Activated naive CD8-positive, alpha-beta T cell treated with anti-CD3 and anti-CD28 coated beads, Interleukin-2, amount 50 U/mL, for 24 hours (primary cell): ENCODE measurements at places on chromosomes 4 and X.

DNA sequence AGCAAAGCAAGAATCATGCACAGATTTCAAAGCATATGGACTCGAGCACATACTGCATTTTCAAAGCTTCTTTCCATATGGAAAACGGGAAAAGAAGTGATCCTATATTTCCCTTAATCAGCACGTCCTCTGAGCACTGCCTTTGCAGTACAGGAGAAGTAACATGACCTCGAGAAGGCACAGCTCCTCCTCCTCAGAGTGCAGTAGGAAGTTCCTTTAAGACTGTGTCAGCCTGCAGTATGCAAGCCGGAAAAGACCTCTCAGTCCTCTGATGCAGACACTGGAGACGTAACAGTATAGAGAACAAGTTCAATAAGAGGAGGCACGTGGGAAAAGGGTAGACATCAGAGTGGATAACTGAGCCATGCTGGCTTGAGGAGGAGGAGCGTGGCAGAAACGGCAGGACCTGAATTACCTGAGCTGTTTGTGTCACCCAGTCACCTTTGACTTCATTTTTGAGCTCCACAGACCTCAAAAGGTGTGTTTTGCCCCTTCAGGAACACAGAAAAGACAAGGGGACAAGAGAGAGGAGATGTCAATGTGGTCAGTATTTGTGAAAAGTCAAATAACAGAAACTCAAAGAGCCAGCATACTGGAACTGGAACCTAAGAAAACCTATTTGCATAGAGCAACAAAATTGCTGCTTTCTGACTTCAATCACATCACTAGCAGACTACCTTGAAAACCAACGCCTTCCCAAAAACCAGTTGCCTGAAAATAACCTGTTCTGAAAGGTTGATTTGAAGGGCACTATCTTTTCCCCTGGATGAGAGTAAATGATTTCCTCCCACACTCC lies 20.8 kb downstream of the IRF2 start:
- DNase-seq, result peak; percentile 27

GRCh38 chr4:100823066-100823992 lies 305.5 kb upstream of the EMCN start:
- no peak for DNase-seq

- DNase-seq, result no peak
Measured at GRCh38 chrX:15607067-15607466, 6.3 kb upstream of the ACE2 start.

DNA sequence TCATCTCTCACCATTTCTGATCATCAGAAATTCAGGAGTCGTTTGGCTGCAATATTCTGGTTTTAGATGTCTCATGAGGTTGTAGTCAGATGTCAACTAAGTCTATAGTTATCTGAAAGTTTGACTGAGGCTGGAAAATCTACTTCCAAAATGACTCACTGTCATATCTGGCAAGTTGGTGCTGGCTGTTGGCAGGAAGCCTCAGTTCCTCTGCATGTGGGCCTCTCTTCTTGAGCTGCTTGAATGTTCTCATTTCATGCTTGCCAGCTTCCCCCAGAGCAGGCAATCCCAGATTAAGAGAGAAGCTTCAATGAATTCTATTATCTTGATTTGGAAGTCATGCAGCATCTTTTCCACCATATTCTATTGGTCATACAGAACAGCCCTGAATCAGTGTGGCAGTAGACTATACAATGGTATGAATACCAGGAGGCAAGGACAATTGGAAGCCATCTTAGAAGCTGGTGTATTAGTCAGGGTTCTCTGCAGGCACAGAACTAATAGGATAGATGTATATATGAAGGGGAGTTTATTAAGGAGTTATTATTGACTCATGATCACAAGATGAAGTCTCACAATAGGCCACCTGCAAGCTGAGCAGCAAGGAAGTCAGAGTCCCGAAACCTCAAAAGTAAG lies 46.8 kb upstream of the ELF2 start:
- DNase-seq, result no peak

DNA sequence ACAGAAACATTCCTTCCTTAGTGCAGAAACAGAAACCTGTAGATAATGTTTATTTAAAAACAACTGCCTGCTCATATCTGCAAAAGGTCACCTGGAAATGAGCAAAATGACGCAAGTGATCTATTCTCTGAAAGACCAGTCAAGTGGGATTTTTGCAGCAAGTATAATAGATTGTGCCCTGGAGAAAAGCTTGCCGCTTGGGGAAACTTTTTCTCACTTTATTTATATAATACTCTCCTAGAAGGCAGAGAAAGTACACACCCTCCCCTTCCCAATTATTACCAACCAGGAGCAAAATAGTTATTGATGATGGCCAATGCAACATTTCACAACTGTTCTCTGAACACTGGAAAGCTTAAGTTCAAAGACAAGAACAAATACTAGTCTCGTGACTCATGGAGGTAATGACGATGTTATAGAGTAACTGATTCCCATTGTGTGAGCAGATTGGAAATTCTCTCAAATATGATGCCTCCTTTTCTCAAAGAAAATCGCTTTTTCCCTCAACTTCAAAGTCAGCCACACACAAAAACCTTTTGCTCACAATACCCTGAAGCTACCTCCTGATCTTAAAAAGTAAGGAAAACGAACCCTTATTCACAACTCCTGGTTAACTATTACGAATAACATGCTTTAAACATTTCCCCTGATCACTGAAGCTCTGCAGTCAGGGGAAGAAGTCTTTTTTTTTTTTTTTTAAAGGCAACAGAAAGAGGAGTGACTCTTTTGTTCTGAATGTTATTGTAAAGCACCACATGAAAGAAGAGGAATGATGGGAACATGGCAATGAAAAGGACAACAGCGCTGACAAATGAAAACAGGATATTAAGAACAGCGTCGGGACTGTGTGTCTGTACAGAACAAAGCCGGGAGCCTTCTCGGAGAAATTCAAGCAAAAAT lies 41.0 kb downstream of the MID1 start:
- DNase-seq, result no peak

DNA sequence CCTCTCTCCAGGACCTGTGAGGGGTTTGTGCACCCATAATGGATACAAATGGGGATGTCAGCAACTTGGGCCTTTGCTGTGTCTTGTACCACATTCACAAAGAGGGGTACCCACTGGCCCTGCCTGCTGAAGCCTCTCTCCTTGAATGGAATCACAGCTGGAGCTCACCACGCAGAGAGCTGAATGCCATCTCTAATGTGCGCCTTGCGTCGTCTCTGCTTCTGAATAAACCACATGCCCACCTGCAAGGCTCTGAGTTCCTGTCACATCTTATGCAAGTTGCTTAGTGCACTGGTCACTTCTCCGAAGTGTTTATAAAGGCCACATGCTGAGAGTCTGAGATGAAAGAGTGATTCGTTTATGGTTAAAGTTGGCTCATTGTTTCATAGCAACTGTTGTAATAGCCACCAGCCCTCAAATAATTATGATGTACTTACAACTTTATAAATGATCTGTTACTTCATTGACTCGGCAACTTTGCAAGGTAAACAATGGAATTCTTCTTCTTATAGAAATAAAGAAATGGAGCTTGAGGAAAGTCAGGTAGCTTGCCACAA lies 6.2 kb upstream of the PUDP start:
- DNase-seq, result no peak

GRCh38 chr4:117383468-117383867 lies 298.1 kb upstream of the TRAM1L1 start:
- DNase-seq, result no peak

- DNase-seq, result no peak
Measured at GRCh38 chr4:85571008-85571407, 96.1 kb downstream of the ARHGAP24 start.

GRCh38 chrX:87664381-87664780 lies 146.8 kb downstream of the KLHL4 start:
- no peak for DNase-seq

DNA sequence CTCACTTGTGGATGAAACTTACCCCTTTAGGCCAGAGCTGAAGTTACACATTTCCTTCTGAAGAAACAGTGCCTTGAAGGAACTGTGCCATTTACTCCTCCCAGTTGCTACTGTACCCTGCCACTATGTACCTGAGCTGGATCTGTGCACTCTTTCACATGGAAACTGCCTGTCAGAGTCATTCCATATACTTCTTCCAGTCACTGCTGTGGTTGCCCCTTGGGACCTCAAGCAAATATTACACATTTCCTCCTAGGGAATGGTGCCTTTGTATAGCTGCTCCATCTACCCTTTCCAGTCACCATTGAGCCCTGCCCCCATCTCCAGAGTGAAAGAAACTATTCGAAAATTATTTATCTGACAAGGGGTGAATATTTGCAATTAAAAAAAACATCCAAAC lies 1328.3 kb downstream of the TECRL start:
- no peak for DNase-seq

GRCh38 chr4:173181848-173182247 lies 13.2 kb downstream of the GALNT7 start:
- DNase-seq, result no peak

DNA sequence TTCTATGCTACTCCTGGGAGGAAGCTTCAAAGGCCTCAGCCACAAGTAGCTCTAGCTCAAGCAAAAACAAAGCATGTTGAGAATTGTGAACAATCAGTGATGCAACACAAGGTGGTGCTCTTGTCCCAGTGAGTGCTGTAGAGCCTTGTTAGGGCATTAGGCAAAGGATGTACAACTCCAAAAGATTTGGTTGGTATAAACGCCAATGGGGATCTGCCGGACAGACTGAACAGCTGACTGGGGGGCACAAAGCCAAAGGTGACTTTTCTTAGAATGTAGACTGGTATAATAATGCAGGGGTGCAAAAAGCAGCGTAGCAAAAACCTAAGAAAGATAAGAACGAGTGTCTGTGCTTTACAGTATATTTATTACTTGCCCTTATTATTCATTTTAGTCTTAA lies 62.6 kb upstream of the ALB start:
- no peak for DNase-seq

GRCh38 chr4:124846306-124846705 lies 133.8 kb upstream of the ANKRD50 start:
- no peak for DNase-seq

GRCh38 chr4:40687676-40688389 lies 58.2 kb upstream of the RBM47 start:
- no peak for DNase-seq

DNA sequence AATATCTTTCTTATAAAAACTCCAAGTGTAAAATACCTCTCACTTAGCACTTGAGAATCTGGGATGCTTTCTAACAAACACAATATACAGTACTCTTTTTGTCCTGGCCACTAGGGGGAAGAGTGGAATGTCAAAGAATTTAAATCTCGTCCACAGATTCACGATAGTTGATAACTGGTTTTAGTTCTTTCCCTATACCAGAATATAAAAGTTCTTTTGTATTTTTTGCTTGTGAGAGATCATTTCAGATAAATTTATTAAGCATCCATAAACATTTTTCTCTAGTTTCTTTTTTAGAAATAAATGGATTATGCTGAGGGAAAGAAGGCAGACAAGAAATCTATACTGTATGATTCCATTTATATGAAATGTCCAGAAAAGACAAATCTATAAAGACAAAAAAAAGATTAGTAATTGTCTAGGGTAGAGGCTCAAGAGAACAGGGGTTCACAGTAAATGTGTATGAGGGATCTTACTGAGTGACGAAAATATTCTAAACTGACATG lies 50.4 kb downstream of the MGARP start:
- no peak for DNase-seq

DNA sequence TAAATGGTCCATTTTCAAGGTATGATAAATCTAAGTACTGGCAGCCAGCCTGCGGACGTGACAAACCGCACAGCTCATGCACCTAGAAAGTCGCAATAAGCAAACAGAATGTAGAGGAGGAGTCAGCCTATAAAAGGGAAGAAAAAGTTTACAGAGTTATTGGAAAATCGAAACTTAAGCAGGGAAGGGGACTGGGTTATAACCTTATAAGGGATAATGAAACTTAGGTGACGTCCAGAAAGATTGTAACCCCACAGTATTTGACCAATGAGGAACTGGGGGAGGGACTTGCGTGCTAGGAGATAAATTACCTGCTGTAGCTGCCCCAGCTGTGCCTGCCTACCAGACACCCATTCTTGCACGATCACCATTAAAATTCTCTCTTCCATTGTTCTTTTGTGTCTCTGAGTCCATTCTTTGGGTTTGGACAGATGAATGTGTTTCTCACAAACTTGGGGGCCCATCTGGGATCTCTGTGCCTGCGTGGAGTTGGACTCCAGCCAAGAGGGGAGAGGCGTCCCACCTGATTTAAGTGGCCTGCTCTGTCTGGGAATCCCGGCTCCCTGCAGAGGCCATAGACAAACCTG lies 61.0 kb downstream of the ZCCHC12 start:
- no peak for DNase-seq

DNA sequence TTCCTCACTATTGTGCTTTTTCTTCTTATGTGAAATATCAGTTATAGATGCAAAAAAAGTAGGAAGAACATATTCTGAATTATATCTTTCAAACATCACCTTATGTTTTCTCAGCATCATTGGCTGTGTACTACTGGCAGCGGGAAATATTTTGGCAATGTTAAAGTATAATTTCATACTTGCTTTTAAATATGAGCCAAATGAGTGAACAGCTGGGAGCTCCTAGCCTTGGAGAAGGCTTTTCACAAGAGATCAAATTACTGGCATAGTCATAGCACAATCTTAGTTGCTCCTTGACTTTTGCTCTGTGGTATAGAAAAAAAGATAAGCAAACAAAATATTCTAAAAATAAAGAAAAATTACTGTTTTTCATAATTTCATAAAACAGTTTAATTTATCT lies 1575.8 kb upstream of the PABPC4L start:
- no peak for DNase-seq
